OCI-M1 (cell line): ENCODE measurements at places on chromosomes 4 and X.
A peak's percentile ranks its signal among the peaks of the same experiment; 100 is the strongest.

GRCh38 chr4:18578307-18578706 lies 556.8 kb upstream of the LCORL start:
- DNase-seq = no peak

GRCh38 chrX:41445171-41445570 lies 2.0 kb upstream of the NYX start:
- DNase-seq = no peak

- no peak for DNase-seq
Observed at GRCh38 chr4:2588259-2588658, 51.8 kb downstream of the FAM193A start.

DNA sequence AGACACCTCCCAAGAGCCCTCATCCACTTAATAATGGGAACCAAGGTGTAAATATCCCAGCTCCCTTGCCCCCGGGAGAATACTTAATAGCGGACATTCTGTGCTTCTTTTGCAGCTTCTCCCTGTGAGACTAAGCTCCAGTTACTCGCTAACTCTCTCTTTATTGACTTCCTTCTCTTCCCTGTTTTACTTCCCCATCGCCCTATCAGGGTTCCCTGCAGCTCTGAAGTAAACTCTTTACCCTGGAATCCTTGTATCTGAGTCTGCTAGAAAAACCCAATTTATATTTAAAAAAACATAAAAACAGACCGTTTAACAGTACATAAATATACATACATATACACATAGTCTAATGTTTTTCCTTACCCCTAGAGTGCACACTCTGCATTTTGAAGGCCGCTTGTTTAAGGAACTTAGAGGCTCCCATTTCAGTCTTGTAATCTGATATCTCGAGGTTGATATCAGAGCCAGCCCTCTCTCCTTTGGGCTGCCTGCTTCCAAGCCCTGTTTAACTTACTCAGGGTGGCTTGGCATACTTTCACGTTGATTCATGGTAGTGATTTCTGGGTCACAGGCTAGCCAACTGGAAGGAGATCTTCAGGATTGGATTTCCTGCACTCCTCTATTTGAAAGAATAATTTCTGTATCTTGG lies 177.4 kb upstream of the SCML1 start:
- peak; percentile 14 for DNase-seq

DNA sequence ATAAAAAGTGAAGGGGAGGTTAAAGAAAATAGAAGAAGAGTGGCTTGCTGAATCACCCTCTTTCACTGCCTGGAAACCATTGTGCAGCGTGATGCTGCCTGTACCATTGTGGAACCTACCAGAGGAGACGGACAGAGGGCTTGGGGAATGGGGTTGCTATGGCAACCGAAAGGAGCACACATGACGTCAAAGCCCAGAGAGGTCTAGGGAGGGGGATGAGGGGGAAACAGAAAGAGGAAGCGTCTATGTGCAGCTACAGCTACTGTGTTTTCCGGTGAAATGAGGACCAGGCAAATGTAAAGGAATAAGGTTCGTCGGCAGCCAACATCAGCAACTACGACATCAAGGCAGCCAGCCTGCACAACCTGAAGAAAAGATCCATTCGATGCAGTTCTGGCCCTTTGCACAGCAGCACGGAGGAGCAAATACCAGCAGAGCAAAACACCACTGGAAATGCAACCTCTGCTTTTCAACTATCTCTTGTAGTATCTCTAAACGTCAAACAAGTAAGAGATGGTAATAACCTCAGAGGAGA lies at the start of gene MAPK10:
Gene MAPK10 (minus strand): TSS at position 110 of the 535 bp plus-strand sequence.
- peak; percentile 95 for DNase-seq

DNA sequence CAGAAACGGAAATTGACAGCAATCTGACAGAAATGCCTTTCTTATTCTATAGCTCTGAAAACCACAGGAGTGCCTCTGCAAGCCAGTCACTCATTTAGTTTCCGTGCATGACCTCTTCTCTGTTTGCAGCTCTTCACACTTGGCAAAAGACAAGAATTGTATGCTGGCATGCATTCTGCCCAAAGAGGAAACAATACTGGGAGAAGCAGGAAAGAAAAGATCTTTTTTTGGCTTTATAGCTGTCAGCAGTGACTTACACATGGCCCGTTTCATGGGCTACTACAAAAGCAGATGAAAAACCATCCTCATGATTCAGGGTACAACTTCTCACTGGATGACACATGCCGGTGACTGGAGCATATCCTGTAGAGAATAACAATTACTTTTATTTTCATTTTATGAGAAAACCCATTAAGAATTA lies 249.4 kb downstream of the ADAMTS3 start:
- no peak for DNase-seq

GRCh38 chrX:119853444-119853843 lies 681 bp upstream of the UPF3B start:
- DNase-seq = no peak

DNA sequence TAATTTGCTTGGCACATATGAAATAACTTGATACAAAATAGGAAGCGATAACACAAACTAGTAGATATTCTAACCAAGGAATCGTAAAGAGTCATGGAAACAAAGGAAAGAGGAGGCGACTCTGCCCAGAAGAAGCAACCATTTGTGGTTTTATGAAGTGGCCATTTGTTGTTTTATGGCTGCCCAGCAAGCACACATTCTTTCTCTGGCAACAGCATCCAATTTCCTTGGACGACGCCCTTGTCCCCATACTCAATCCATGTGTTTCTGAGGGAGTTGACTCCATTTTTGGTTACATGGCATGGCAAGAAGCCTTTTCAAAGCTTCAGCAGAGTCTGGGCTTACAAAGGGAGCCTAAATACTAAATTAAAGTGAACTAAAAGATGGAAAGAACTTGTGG lies 295.1 kb downstream of the INPP4B start:
- DNase-seq = no peak

DNA sequence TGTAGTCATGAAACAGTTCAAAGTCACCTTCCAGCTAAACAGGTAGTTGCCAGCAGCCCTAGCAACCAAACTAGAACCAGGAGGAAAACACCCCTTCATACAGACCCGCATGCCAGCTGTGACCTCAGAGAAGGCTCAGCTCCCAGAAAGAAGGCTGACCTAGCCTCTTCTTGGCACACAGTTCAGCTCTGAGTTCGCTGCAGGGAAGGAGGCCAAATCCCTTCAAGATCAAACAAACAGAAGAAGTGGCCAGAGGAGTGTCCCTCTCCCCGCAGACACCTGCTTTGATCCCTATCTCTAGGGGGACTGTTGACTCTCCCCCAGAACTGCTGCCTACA lies 56.0 kb downstream of the HADH start:
- no peak for DNase-seq

DNA sequence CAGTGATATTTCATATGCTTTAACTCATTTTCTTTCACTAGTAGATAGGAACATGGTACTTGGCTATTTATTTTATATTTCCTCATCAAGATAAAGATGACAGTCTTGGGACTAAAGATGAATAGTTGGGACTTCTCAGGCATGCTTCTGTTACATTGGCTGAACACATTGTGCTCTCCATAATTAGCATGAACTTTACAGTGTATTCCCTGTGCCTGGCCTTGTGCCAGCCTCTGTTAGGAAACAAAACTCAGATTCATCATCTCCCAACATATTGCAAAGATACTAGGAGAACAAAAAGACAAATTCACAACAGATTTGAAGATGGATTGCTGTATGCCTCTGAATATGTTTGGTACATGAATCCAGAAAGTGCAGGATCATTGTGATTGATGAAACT lies 26.4 kb downstream of the GRIA2 start:
- DNase-seq = no peak

GRCh38 chr4:70544279-70544868 lies 26.0 kb downstream of the AMTN start:
- DNase-seq = peak; percentile 51

- DNase-seq = no peak
Observed at GRCh38 chr4:108900018-108900580, 137.2 kb upstream of the ETNPPL start.

GRCh38 chr4:141174457-141174856 lies 41.2 kb upstream of the RNF150 start:
- DNase-seq = peak; percentile 38

- DNase-seq = no peak
Observed at GRCh38 chr4:8876982-8877779, 5.5 kb upstream of the HMX1 start.

DNA sequence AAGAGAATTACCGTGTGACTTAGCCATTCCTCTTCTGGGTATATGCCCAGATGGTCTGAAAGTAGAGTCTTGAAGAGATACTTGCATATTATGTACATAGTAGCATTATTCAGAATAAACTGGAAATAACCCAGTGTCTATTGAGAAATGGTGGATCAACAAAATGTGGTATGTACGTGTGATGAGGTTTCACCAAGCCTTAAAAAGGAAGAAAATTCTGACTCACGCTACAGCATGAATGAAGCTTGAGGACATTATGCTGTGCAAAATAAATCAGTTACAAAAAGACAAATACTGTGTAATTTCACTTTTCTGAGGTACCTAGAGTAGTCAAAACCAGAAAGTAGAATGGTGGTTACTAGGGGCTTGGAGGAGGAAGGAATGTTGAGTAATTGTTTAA lies 37.3 kb downstream of the GBA3 start:
- no peak for DNase-seq

DNA sequence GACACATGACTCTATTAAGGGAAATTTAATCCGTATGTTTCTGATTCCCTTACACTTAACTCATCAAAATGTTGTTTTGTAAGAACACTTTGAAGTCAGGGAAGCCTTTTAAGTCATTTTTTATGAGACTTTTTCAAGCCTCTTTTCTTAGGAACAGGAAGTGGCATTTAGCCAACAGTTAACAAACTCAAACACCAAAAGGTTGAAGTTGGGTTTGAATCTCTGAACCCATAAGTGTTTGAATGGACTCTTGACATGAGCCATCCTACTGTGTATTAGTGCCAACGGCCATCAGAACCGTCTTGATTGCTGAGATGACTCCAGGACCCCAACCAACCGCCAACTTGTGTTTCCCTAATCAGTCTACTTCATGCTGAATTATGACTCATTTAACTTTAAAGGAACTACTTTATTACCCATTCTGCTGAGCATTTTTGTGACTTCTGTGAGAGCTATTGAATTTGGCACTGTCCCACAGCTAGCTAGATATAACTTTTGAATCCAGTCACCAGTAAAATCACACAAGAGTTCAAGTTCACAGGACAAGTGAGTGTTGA lies 209.1 kb upstream of the FAT1 start:
- DNase-seq = peak; percentile 40

GRCh38 chr4:31411565-31411964 lies 691.4 kb downstream of the PCDH7 start:
- DNase-seq = no peak

DNA sequence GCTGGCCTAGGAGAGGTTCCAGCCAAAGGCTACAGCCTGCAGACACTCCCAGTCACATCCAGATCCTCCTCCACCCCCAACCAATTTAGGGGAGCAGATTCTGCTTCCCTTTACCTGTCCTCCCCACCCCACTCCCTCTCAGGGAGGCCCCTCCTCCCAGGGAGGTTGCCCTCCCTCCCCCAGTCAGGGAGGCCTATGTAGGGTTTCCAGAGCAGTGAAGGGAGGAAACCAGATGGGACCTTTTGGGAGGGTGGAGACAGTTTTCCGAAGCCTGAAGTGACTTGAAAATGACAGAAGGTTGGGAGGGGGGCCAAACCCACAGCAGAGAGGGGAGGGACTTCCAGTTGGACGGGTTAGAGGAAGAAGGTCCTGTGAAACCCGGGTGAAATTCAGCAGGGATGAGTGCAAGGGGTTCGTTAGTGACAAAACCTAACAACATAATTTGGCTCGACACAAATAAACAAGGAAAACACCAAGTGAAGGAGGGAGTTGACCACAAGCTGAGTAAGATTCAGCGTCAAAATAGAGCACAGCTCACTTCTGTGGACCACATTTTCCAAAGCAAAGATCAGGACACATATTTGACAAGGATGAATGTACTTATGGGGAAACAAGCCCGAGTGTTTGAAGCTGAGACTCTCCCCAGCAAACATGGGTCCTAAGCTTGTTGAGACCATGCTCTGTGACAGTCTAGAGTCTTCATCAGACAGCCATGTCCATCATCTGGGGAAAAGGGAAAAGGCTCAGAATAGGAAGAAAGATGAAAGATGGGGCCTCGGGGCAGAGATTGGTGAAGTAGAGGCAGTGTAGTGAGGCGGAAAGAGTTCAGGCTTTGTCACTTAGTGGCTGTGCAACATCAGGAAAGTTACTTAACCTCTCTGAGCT lies 46.4 kb downstream of the PRPS1 start:
- peak; percentile 84 for DNase-seq

DNA sequence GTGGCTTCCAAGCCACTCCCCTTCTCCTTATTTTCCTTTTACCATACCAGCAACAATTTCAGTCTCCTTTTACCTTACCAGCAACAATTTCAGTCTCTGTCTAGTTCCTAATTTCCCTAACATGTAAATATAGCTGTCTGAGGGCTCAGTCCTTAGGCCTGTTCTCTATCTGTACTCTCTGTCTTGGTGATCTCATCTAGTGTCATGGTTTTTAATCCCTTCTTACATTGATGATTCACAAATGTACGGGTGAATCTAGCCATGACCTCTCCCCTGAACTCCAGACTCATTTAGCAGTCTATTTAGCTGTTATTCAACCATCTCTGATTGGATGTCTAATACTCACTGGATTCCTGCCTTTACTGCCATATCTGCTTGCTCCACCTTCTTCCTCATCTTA lies 7.2 kb downstream of the IL15 start:
- peak; percentile 58 for DNase-seq

GRCh38 chrX:1519022-1519497 lies 17.9 kb downstream of the P2RY8 start:
- DNase-seq = no peak

GRCh38 chrX:32495855-32496254 lies 715.5 kb downstream of the DMD start:
- DNase-seq = no peak

DNA sequence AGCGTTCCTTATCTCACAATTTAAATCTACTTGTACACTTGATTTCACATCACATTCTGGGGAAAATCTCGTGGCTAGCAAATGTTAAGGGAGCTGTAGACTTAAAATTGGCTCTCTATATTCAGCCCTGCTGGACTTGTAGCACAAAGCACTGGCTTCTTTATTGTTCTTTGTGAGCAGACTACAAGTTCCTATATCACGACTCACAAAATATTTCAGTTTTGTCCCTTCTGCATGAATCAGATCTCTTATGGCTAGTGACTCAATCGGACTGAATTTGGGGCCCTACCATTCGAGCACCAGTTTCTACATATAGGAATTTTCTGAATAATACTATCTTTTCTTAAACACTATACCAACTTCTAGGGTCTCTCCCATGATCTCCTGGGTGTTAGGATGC lies 390.1 kb downstream of the ADAM29 start:
- DNase-seq = no peak

GRCh38 chr4:172232966-172233365 lies 419.8 kb downstream of the GALNTL6 start:
- no peak for DNase-seq

- peak; percentile 24 for DNase-seq
Observed at GRCh38 chrX:86171366-86171765, 23.1 kb downstream of the DACH2 start.

GRCh38 chrX:12423346-12423745 lies 285.1 kb downstream of the FRMPD4 start:
- no peak for DNase-seq

GRCh38 chrX:2635342-2635741 lies 55.8 kb upstream of the CD99 start:
- no peak for DNase-seq
